RWPE2 (cell line): ENCODE measurements at places on chromosomes 6 and 20.

- no peak overlapping the region for H3K27ac ChIP-seq
- H3K36me3 ChIP-seq: no peaks in the 10 kb centered on the region
- no peaks in the 10 kb centered on the region for H3K4me1 ChIP-seq
- no peak overlapping the region for H3K4me3 ChIP-seq
- no peaks in the 10 kb centered on the region for H3K27me3 ChIP-seq
These were observed 42.4 kb downstream of the FAM184A start for GRCh38 chr6:119036081-119036480.

DNA sequence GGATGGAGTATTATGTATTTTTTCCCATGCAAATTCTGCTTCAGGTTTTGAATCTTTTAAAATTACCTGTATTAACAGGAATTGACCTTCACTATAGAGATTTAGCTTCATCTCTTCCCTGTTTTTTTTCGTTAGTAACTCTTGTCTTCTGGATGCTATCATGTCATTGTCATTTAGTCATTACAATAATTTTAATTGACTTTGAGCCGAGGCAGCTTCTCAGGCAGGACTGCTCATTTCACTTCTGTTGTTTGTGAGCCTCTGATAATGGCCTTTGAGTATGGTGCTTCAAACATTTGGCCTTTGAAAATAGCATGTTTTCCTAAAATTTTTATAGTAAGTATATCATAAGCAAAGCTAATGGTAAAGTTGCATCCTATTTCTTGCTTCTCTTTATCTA is 375.1 kb upstream of the MMS22L start:
- DNase-seq: no peak
- no peaks in the 10 kb centered on the region for H3K36me3 ChIP-seq
- H3K27ac ChIP-seq: no peak overlapping the region
- H3K4me1 ChIP-seq: no peaks in the 10 kb centered on the region
- no peaks in the 10 kb centered on the region for H3K27me3 ChIP-seq
- no peak overlapping the region for H3K4me3 ChIP-seq

GRCh38 chr6:51963980-51964379 is 123.4 kb downstream of the PKHD1 start:
- no peaks in the 10 kb centered on the region; the same call in 1 of the 2 replicates for H3K36me3 ChIP-seq
- no peak overlapping the region for H3K4me3 ChIP-seq
- DNase-seq: no peak
- no peak overlapping the region for H3K27ac ChIP-seq
- H3K4me1 ChIP-seq: no peaks in the 10 kb centered on the region
- peaks cover 12% of the 10 kb centered on the region for H3K27me3 ChIP-seq

DNA sequence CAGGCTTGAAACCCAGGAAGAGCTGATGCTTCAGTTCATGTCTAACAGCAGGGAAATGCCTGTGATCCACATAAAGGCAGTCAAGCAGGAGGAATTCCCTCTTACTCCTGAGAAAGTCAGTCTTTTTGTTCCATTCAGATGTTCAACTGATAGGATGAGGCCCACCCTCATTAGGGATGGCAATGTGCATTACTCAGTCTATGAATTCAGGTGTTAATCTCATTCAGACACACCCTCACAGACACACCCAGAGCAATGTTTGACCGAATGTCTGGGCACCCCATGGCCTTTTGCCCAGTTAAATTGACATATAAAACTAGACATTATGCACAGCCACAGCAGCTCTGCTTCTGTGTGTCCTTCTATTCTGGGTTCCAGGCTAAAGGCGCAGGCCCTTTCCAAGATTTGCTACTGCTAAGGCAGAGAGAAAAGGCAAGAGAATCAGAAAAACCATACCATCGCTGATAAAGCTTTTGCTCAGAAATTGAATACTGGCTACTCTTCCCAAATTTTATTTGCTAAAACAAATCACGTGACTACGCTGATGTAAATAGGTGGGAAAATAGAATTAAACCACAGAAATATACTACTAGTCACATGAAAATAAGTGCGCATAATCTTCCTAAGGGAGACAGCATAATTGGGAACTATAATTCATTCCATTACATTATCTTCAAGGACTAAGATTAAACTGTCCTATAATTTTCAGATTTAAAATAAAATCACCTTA is 625.0 kb upstream of the MAN1A1 start:
- H3K4me3 ChIP-seq: no peak overlapping the region
- no peaks in the 10 kb centered on the region for H3K36me3 ChIP-seq
- DNase-seq: no peak

DNA sequence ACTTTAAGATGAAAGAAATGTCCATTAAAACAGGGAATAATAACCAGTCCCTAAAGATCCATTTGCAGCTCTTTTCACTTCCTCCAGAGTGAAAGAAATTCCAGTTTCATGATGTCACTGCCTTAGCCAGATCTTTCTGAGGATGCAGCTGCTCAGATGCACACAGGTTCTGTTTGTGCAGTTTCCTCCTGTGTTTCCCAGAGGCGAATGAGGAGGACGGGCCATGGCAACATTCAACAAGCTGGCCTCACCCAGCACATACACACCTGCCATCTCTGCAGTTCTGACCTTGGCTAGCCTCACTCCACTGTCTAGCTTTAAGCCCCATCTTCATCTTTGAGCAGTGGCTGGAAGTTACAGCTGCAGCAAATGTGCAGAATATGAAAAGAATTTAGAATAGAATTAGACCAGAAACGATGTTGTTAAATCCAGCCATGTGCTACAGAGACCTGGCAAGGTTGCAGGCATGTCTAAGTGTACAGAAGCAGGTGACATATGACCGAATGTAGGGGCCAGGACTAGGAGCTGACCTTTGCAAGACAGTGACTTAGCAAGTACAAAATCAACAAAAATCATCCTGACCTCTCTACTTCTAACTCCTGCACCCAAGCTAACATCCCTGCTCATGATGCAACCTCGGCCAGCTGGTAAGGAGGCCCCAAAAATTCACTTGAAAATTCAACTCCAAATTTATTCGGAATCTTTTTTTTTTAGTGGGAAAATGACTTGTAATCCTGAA is 35.0 kb downstream of the FAM50B start:
- H3K36me3 ChIP-seq: no peaks in the 10 kb centered on the region
- H3K4me3 ChIP-seq: no peak overlapping the region
- H3K27ac ChIP-seq: peak overlapping the region; percentile 32
- H3K27me3 ChIP-seq: no peaks in the 10 kb centered on the region
- DNase-seq: no peak

GRCh38 chr20:58155148-58155925 is 73.1 kb downstream of the ANKRD60 start:
- no peak overlapping the region for H3K4me3 ChIP-seq
- H3K27ac ChIP-seq: no peak overlapping the region
- H3K27me3 ChIP-seq: peaks cover 7% of the 10 kb centered on the region
- H3K4me1 ChIP-seq: no peaks in the 10 kb centered on the region
- no peaks in the 10 kb centered on the region for H3K36me3 ChIP-seq

GRCh38 chr6:159826968-159827647 is 27.0 kb downstream of the PNLDC1 start:
- no peak overlapping the region for H3K27ac ChIP-seq
- peaks cover 5% of the 10 kb centered on the region for H3K4me1 ChIP-seq
- no peak overlapping the region for H3K4me3 ChIP-seq
- H3K27me3 ChIP-seq: no peaks in the 10 kb centered on the region
- H3K36me3 ChIP-seq: no peaks in the 10 kb centered on the region

GRCh38 chr6:146768722-146769121 is 169.9 kb downstream of the ADGB start:
- no peak for DNase-seq
- no peaks in the 10 kb centered on the region for H3K36me3 ChIP-seq
- no peaks in the 10 kb centered on the region for H3K4me1 ChIP-seq
- no peak overlapping the region for H3K27ac ChIP-seq

- no peak for DNase-seq
- no peaks in the 10 kb centered on the region for H3K4me1 ChIP-seq
- H3K36me3 ChIP-seq: no peaks in the 10 kb centered on the region
- H3K27ac ChIP-seq: no peak overlapping the region
These were observed 53.0 kb upstream of the CHD6 start for GRCh38 chr20:41671143-41671542.

- H3K27me3 ChIP-seq: peaks cover 3% of the 10 kb centered on the region
- no peaks in the 10 kb centered on the region for H3K36me3 ChIP-seq
- no peak overlapping the region for H3K4me3 ChIP-seq
- H3K4me1 ChIP-seq: no peaks in the 10 kb centered on the region
- no peak overlapping the region for H3K27ac ChIP-seq
These were observed 96.8 kb downstream of the RIMS1 start for GRCh38 chr6:71983131-71983530.

DNA sequence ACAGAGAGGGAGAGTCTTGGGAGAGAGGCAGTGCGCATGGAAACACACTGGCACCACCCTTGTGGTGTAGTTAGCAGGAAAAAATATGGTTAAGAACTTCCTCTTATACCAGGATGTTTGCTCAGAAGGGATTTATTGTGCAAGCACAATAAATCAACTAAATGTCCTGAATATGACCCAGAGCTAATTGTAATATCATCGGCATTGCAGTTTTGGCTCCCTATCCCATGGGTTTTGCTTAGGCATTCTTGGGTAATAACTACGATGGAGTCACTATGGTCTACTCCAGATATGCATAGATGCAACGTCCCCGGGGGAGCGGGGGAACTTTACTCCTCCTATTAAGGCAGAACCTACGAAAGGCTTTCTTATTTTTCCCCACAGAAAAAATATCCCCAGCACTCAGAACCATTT is 751.6 kb downstream of the EYS start:
- no peak overlapping the region for H3K27ac ChIP-seq
- H3K27me3 ChIP-seq: no peaks in the 10 kb centered on the region
- H3K36me3 ChIP-seq: no peaks in the 10 kb centered on the region

- no peak for DNase-seq
- no peak overlapping the region for H3K4me3 ChIP-seq
- peaks cover 18% of the 10 kb centered on the region for H3K4me1 ChIP-seq
- no peak overlapping the region for H3K27ac ChIP-seq
These were observed 313.9 kb downstream of the THBS2 start for GRCh38 chr6:168939796-168940195.

GRCh38 chr20:46088409-46089166 is 1.2 kb downstream of the NCOA5 start:
- H3K4me3 ChIP-seq: peak overlapping the region; percentile 67
- peaks cover 21% of the 10 kb centered on the region for H3K36me3 ChIP-seq
- peak overlapping the region; percentile 59 for H3K27ac ChIP-seq
- DNase-seq: no peak
- H3K4me1 ChIP-seq: peaks cover 41% of the 10 kb centered on the region

- DNase-seq: no peak
- no peak overlapping the region for H3K4me3 ChIP-seq
- no peaks in the 10 kb centered on the region for H3K36me3 ChIP-seq
- peaks cover 21% of the 10 kb centered on the region for H3K4me1 ChIP-seq
These were observed 309.3 kb downstream of the PRL start for GRCh38 chr6:21987501-21987957.

DNA sequence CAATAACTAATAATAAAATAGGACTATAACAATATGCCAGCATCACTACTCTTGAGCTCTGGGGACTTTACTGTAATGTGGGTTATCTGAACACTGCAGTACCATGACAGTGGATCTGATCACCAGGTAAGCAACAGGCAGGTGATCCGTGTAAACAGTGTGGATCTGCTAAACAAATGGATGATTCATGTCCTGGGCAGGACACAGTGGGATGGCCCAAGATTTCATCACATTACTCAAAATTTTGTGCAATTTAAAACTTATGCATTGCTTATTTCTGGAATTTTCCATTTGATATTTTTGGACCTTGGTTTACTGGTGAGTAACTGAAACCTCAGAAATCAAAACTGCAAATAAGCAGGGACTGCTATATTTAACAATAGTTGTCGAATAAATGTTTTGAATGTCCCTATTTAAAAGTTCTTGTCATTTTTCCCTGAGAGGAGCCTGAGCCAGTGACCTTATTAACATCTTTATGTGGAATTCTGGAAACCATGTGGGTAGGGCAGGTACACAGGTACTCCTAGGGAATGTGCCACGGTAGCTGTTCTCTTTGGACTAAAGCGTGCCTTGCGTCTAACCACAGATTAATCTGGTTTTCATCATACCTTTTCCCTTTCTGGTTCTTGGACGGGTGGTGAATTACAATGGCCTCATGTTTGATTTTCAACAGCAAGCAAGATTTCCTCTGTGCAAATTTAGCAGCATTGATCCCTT is 214.5 kb upstream of the SASH1 start:
- no peaks in the 10 kb centered on the region for H3K27me3 ChIP-seq
- H3K27ac ChIP-seq: peak overlapping the region; percentile 47
- no peaks in the 10 kb centered on the region for H3K36me3 ChIP-seq
- no peak for DNase-seq
- peaks cover 20% of the 10 kb centered on the region for H3K4me1 ChIP-seq
- H3K4me3 ChIP-seq: no peak overlapping the region

DNA sequence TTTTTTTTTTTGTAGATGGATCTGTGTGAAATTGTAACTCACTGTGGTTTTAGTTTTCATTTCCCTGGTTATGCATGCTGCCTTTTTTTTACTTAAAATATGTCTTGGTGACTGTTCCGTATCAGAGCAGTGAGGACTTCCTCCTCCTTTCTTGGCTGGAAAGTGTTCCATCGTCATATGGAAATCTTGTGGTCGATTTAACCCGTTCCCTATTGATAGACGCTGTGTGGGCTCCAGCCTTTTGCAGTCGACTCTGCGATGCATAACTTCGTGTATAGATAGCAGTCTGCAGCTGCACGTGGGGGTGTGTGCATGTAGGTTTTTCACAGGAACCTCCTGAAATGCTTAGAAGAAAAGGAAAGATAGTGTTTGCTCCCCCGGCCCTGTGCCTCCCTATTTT is 28.1 kb upstream of the PNPLA1 start:
- no peaks in the 10 kb centered on the region for H3K4me1 ChIP-seq
- no peak overlapping the region for H3K4me3 ChIP-seq
- no peaks in the 10 kb centered on the region for H3K36me3 ChIP-seq
- no peak overlapping the region for H3K27ac ChIP-seq

DNA sequence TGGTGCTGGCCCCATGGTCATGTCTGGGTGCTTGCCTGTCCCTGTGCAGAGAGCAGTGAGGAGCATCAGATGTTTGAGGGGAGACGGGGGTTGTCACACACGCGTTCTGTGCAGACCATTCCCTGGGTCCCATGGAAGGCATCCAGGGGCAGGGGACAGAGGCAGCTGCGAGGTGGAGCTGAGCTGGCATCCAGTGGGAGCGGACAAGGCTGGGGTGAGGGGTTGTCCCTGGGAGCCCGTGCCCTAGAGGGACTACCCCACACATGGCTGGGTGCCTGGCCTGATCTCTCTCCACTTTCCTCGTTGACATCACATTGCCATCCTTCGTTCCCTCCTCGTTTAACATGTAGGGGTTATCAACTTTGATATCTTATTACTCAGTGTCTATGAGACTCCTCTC is 331.3 kb downstream of the CDH4 start:
- no peak overlapping the region for H3K4me3 ChIP-seq
- no peaks in the 10 kb centered on the region for H3K36me3 ChIP-seq
- no peak overlapping the region for H3K27ac ChIP-seq

GRCh38 chr6:21348504-21349195 is 244.9 kb upstream of the SOX4 start:
- no peaks in the 10 kb centered on the region for H3K36me3 ChIP-seq
- no peak for DNase-seq
- H3K27ac ChIP-seq: no peak overlapping the region
- no peaks in the 10 kb centered on the region for H3K27me3 ChIP-seq
- no peaks in the 10 kb centered on the region for H3K4me1 ChIP-seq
